ENCODE measurements at places on chromosomes 6 and 20.

- no peak for DNase-seq
These were observed 313.0 kb upstream of the AGPAT4 start for GRCh38 chr6:161586887-161587286.

DNA sequence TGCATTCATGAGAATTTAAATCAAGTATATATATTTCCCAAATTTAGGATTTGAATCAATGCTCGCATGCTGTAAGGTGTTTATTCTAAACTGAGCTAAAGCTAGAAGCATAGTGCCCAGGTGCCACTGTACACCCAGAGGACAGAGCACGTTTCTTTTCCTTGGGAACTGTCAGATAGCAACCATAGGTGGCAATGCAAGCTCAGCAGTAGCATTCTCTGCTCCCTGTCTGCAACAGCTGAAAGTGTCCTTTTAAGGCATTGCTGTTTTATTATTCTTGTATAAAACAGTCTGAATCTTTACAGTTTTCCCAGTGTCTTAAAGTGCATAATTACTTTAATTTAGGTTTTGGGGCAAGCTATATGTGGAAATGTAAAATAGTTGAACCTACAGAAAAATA, 443.4 kb upstream of the MMS22L start:
- DNase-seq = no peak

GRCh38 chr6:41097467-41098090, 24.8 kb downstream of the NFYA start:
- no peak for DNase-seq

DNA sequence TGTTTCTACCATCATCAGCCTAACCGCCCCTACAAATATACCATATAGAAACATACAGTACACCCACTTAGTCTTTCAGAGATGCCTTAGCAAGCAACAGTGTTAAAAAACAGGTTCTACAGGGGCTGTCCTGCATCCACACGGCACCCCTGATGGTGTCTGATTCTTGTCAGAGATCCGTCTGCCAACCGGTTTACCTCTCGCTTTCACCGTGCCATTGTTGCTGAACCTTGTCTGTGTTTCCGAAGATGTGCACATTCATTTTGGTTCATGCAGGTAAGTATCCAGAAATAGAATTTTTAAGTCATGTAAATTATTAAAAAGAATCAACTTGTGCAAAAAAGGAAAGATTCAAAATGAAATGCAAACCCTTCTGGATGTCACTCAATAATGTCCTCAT, 52.9 kb downstream of the EPHA7 start:
- DNase-seq = no peak

DNA sequence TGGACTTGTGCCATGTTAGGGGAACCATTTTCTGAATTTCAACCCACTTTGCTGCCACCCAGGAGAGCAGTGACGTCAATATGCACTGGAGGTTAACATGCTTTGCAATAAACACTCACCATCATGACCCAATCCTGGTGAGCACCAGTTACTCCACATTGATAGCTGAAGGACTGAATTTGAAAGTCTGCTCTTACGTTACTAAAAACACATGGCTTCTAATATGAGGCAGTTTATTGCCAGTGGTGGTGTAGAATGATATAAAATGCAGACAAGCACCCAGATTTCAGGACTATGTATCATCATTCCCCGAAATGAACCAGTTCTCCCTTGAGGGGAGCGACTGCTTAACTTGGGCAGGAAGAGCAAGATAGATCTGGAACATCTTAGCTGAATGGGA, 23.8 kb downstream of the RFPL4B start:
- DNase-seq = no peak

GRCh38 chr20:6870559-6870958, 103.1 kb downstream of the BMP2 start:
- DNase-seq = no peak

- no peak for DNase-seq
These were observed 34.0 kb downstream of the KIF25 start for GRCh38 chr6:168031411-168031971.

GRCh38 chr20:50371878-50372769, 138.1 kb upstream of the PTPN1 start:
- peak; percentile 84 for DNase-seq

DNA sequence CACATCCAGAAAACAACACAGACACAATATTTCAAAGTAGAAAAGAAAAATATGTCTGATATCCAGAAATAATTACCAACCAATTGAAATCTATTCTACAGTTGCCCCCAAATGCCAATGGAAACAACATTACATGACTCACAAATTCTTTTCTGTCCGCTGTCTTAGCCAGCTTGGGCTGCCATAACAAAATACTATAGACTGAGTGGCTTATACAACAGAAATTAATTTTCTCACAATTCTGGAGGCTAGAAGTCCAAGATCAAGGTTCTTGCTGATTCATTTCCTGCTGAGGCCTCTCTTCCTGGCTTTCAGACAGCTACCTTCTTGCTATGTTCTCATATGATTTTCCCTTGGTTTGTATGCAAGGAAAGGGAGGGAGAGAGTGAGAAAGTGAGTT, 698.1 kb downstream of the DHX35 start:
- no peak for DNase-seq

DNA sequence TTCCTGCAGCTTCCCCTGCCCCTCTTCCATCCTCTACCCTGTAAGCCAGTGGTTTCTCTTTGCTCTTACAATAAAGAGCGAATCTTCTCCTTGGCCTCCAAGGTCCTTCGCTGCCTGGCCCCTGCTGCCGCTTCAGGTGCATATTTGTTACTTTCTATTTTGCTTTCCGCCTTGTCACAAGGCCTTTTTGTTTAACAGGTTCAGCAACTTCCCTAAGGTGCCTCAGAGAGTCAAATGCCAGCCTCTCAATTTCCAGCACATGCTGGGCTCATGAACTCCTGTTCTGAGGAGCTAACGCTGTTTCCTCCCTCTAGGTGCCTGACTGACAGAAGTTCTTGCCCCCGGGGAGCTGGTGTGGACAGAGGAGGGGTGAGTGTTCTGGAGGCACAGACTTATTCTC, 42.4 kb upstream of the EPB41L1 start:
- DNase-seq = no peak

DNA sequence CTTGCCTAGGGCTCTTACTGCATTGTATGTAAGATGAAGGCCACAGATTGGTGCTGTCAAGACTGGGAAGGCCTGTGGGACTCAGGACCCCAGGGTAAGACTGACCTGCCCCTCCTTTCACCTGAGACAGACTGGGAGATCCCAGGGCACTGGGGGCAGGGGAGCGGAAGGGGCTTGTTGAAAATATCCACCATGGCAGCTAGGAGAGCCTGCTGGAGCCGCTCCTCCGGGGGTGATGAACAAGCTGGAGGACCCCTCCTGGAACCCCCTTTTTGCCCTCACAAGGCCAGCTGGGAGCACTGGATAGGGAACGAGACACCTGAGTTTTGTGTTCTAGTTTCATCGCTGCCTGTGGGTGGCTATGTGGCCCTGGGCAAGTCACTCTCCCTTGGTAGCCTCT, 9.2 kb upstream of the SDCBP2 start:
- no peak for DNase-seq

- DNase-seq = no peak
These were observed 285.9 kb upstream of the THEMIS start for GRCh38 chr6:128186729-128187128.

- no peak for DNase-seq
These were observed 78.8 kb upstream of the DEFB112 start for GRCh38 chr6:50128420-50129005.

DNA sequence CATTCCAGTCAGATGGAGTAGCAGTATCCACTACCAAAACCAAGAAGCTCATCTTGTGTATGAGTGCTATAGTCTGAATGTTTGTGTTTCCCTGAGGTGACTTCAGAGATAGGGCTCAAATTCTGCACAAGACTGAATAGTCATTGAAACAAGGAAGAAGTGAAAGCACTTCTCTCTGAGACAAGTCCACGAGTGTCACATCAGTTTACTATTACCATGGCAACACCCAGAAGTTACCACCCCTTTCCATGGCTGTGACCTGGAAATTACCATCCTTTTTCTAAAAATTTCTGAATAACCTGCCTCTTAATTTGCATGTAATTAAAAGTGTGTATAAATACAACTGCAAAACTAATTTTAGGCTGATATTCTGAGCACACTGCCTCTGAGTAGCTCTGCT, 682.1 kb upstream of the ADGRB3 start:
- no peak for DNase-seq

- DNase-seq = no peak
These were observed 22.6 kb downstream of the ETV7 start for GRCh38 chr6:36364669-36365479.

- DNase-seq = no peak
These were observed 161.3 kb downstream of the SOX4 start for GRCh38 chr6:21754891-21755290.

All from DMS79 (cell line).